Neural crest cell (in vitro differentiated cells): ENCODE measurements at places on chromosomes 1 and 21.

DNA sequence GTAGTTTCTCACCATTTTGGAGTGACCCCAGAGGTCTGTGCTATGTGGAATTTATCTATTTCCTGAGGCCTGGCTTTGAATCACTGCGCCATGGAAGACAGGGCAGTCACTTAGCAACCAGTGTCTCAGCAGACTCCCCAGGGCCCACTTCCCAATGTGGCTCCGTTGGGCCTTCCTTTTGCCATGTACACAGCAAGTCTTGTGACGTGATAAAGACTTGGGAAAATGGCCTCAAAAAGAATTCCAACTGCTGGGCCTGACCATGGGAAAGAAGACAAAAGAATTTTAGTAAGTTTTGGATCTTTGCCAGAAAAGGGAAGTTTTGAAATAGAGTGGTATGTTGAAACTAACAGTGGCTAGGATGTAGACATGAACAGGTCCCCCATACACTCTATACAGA lies 36.2 kb downstream of the TLR5 start:
- H3K36me3 ChIP-seq = no peaks in the 10 kb centered on the region
- no peak for DNase-seq
- H3K27ac ChIP-seq = no peak overlapping the region
- H3K4me1 ChIP-seq = peaks cover 5% of the 10 kb centered on the region

GRCh38 chr21:35920436-35920835 lies 139.9 kb downstream of the SETD4 start:
- H3K36me3 ChIP-seq = no peaks in the 10 kb centered on the region
- peaks cover 3% of the 10 kb centered on the region for H3K27me3 ChIP-seq
- no peak overlapping the region for H3K27ac ChIP-seq

GRCh38 chr21:17673261-17674020 lies 60.7 kb upstream of the BTG3 start:
- H3K4me1 ChIP-seq = peaks cover 22% of the 10 kb centered on the region
- no peaks in the 10 kb centered on the region for H3K36me3 ChIP-seq
- no peak overlapping the region for H3K27ac ChIP-seq
- H3K4me3 ChIP-seq = no peak overlapping the region

DNA sequence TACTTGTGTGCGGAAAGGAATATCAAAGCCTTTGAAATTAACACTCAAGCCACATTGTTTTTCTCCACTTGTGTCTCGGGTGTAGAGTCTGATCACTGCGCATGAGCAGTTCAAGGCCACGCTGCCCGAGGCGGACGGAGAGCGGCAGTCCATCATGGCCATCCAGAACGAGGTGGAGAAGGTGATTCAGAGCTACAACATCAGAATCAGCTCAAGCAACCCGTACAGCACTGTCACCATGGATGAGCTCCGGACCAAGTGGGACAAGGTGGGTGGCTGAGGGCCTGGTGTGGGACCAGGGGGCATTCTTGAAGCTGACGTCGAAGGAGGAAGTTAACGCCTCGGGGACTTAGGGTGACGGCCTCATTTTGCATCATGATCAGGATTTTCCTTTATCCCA lies 43.7 kb upstream of the MTR start:
- no peak overlapping the region for H3K4me3 ChIP-seq
- H3K4me1 ChIP-seq = no peaks in the 10 kb centered on the region
- H3K36me3 ChIP-seq = no peaks in the 10 kb centered on the region
- no peak for DNase-seq
- H3K27me3 ChIP-seq = no peaks in the 10 kb centered on the region

GRCh38 chr1:230867903-230868735 lies at the start of gene C1orf198:
C1orf198 (minus strand) TSS chr1:230868521; CDS start chr1:230868512, 9 bp downstream.
- H3K27ac ChIP-seq = peak within 1 kb of the TSS; percentile 99
- peak within 1 kb of the TSS; percentile 98 for H3K4me3 ChIP-seq
- H3K4me1 ChIP-seq = peaks cover 51% of the 10 kb centered on the region
- peaks cover 3% of the 10 kb centered on the region for H3K36me3 ChIP-seq
- DNase-seq = peak; percentile 80
